ENCODE measurements at places on chromosomes 6 and 20.
A peak's percentile ranks its signal among the peaks of the same experiment; 100 is the strongest.

GRCh38 chr6:18471232-18471964 is 84.2 kb downstream of the RNF144B start:
- no peak for DNase-seq

- DNase-seq, result peak; percentile 60
These were observed 18.6 kb upstream of the MYT1 start for GRCh38 chr20:64145458-64146300.

GRCh38 chr20:41200446-41201202 is 63.3 kb downstream of the PLCG1 start:
- no peak for DNase-seq

DNA sequence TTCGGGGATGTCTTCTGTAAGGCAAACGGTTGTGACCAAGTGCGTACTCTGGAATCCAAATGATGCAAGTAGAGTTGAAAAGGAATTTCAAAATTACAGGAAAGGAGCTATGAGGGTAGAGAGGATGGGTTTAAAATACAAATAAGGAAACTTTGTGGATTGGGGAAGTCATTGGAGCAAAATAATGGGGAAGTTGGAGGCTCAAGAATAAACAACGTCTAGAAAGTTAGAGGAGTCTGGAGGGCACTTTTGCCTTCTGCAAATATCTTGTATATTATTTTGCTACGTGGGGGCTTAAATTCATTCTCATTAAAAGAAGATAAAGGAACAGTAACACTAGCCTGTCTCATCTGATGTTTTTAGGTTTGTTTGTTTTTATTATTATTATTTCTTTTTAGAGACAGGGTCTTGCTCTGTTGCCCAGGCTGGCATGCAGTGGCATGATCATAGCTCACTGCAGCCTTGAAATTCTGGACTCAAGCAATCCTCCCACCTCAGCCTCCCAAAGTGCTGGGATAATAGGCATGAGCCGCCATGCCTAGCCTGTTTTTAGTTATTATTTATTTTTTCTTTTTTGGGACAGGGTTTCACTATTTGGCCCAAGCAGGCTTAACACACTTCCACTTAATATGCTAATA is 55.0 kb upstream of the TNFAIP3 start:
- no peak for DNase-seq

GRCh38 chr6:2998998-2999617 is 586 bp upstream of the NQO2 start:
- peak; percentile 53 for DNase-seq

DNA sequence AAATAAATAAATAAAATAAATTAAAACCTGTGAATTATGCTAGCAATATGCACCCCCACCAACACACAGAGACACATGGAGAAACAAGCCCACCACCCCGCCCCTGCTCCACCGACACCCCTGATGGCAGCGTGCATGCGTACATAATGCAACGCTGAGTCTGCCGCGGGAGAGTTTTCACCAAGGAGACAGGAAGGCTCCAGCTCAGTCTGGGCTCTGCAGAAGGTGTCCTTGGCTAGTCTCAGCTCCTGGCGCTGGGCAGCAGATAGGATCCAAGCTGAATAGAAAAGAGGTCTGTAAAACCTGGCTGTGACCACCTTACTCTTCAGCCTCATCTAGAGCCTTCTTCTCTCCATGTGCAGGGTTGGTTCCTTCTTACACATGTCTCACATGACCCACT is 26.5 kb upstream of the HECA start:
- DNase-seq, result no peak

DNA sequence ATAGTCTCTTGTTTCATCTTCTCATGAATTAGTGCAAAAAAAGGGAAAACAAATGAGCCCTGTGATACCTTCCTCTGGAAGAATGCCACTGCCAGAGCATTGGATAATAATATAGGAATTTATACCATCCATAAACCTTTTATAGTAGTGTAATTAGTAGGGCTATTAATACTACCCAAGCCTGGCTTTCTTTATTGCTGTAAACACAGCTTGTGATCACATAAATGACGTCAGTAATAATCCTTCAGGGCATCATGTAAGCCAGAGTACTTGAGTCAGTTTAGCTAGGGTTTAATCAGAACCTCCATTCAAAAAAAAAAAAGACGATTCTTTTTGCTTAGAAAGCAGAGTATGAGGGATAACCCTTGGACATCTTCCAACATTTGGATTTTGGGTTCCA is 264.8 kb downstream of the SLC35F1 start:
- DNase-seq, result no peak

Data from stimulated activated CD8-positive, alpha-beta memory T cell treated with anti-CD3 and anti-CD28 coated beads, Interleukin-4, amount 100 ng/mL, for 48 hours (primary cell).